ENCODE measurements at places on chromosomes 6 and 20.

DNA sequence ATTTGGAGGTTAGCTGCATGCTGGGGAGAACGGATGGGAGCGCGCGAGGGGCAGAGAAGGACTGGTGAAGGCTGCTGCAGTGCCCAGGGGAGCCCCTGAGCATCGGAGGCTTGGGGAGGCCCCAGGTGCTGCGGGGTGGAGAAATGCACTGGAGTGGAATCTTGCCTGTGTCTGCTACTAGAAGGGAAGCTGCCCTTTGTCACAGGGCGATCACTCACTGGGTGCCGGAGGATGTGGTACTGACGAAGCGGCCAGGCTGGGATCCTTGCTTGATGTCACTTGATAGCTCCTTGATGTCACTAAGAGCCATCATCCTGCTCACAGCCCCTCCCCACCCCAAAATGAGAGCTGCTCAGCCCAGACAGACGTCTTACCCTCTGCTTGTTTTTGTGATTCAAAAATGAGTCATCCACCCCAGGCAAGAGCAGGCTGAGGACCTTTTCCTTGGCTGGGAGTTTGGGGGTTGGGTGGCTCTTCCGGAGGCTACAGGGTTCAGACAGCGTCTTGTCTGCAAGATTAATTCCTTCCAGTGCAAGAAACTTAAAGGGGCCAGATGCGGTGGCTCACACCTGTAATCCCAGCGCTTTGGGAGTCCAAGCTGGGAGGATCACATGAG lies 62.6 kb upstream of the PMEPA1 start:
- no peak for DNase-seq

DNA sequence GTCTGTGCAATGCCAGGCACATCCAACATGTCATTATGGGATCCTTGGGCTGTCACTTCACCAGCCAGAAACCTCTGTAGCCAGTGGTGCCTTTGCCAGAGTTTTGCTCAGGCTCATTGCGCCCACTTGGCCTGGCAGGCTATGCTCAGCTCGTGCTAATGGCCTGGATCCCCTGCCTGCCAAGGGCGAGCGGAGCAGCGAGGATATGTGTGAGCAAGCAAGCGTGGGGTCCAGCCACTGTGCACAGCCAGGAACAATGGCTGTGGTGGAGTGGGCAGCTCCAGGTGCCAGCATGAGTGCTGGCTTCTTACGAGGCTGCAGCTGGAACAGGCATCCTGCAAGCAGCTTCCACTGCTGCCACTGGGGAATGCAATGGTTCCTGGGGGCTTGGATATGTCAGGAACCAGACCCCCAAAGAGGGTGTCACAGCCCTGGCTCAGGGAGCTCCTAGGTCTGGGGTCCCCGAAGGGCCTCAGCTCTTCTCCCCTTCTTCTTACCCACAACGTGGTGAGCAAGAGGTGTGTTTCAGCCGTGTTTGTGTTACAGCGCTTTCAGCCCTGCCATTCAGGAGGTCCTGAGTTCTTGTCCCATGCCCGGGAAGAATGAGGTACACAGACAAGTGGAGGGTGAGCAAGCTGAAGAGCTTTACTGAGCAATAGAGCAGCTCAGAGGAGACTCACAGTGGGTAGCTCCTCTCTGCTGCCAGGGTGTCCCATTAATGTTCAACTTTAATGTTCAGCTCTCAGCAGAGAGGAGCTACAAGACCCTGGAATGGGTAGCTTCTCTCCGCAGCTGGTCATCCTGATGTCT lies 22.3 kb upstream of the TOP1 start:
- no peak for DNase-seq

- DNase-seq: no peak
Observed at GRCh38 chr6:159180001-159180400, 10.8 kb downstream of the FNDC1 start.

- no peak for DNase-seq
Observed at GRCh38 chr20:1345030-1345755, 16.3 kb upstream of the SDCBP2 start.

DNA sequence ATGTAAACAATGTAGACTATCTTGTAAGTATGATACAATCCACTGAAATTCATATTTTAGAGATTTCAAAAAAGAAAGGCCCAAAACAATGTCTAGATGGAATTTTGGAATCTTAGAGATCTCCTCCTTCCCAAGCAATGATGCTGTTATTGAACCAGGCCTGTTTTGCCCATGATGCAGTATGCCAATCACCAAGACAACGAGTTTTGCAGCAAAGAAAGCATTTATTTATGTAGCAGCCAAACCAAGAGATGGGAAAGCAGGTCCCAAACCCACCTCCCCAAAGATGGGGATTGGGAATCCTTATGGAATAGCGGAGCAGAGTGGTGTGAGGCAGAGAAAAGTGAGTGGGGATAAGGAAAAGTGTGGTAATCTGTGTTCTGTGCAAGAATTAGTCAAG lies 197.8 kb upstream of the NT5E start:
- DNase-seq: no peak

GRCh38 chr20:48455651-48456365 lies 372.0 kb downstream of the PREX1 start:
- DNase-seq: no peak

DNA sequence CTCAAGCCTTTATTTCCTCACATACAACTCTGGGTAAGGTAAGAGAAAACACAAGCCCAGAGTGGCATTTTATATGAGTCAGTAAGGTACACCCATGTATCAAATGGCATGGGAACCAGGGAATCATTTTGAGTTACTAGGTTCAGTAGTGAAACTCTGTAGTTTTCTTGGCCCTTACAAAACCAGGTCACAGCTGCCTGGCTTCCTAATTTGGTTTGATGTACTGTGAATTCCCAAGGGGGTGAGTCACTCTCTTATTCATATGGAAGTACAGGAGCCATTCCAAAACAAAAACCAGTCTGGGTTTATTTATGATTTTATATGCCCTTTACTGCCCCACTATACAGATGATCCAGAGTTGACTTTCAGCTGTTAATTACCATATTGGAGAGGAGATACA lies 70.7 kb downstream of the PDE7B start:
- DNase-seq: no peak

DNA sequence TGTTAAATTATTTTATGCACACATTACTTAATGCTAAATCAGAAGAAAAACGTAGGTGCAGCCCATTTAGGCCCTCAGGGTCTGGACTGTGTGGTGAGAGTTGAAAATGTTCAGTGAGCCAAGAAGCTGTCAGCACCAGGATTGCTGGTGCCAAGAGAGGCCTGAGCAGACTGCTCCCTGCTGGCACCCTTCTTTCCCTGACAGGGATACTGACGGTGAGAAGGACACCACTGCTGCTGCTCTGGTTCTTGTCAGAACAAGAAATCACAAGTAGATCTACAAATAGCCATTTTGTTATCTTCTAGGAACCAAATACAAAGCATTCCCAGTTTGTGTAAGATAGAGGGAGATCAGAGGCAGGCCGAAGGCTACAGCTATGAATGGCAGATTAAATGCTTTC lies 48.7 kb upstream of the CRISP1 start:
- DNase-seq: no peak

DNA sequence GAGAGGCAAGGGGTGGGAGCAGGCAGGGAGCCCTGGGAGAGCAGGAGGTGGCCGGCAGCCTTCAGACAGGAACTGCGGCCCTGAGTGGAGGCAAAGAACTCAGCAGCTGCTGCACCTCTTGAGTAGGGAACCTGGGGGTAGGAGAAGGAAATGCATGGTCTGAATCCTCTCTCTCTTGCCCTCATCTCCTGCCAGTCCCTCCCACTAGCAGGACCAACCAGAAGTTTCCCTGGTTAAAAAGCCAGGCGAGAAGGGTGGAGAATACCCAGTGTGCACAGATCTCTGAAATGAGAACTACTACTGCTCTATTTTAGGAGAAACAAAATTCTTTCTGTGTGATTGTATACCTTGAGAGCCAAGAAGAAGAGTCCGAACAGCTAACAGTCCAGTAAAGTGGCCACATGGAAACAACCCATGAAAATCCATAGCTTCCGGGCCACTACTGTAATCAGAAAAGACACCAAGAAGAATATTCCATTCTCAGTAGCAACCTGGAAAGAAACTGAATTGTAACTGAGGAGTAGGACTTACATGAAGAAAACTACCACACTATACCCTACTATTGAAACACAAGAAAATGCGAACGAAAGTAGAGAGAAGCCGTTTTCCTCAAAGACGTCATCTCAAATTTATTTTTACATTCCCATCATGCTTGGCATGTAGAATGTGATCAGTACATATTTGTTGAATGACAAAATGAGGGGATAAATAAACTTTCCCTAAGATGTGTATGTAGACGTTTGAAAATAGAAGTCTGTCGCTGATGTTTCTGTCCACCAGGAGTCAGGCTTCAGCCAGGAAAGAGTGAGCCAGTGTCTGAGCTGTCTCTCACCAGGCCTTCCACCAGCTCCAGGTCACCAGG lies 25.6 kb downstream of the WRNIP1 start:
- DNase-seq: no peak

GRCh38 chr6:90708206-90708737 lies 121.4 kb upstream of the MAP3K7 start:
- no peak for DNase-seq

DNA sequence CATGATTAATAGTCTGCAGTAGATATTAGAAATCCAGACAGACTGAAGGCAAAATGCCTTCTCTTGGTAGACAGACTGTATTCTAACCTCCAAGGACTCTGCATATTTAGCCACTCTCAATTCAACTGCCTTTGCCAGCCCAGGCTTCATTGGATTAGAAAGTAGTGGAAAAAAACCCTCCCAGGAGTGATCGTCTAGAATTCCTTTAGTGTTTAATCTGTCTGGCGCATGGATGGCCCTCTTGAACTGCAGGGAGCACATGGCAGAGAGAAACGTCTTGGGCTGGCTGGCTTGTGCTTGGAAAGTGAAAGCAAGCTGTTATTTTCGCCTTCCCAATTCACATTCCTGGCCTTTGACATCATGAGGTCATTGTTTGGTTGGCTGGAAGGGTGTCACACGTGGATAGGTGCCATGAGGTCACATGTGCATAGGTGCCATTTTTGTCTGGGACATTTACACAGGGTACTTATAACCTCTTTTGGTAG lies 30.9 kb upstream of the NEDD9 start:
- DNase-seq: no peak
